ENCODE measurements at places on chromosomes 5 and 9.

- DNase-seq: no peak
Measured at GRCh38 chr5:143051244-143052058, 281.3 kb downstream of the ARHGAP26 start.

GRCh38 chr5:45017568-45017967 is 208.8 kb downstream of the MRPS30 start:
- DNase-seq: no peak

DNA sequence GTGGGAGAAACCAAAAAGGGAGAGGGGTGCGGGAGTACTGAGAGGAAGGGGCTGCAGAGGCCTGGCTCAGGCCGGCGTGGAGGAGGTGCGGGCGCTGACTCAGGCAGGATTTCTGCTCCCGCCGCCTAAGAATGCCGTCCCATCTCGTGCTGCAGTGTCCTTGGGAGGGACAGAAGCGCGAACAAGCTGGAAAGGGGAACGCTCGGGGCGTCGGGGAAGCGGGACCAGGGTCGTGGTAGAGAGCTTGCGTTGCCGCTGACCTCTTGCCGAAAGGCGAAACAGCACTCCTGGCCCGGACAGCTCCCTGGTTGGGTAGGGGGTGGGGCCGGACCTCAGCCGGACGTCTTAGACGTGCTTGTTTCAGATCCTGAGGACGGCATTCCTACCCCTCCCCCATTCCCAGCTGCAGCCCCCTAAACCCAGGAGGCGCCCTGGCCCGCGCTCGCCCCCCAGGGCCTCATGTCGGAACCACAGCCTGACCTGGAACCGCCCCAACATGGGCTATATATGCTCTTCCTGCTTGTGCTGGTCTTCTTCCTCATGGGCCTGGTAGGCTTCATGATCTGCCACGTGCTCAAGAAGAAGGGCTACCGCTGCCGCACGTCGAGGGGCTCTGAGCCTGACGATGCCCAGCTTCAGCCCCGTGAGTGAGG is 1.1 kb downstream of the RELL2 start:
- peak; percentile 82 for DNase-seq

- DNase-seq: no peak
Measured at GRCh38 chr9:136049491-136050265, 45.4 kb downstream of the NACC2 start.

DNA sequence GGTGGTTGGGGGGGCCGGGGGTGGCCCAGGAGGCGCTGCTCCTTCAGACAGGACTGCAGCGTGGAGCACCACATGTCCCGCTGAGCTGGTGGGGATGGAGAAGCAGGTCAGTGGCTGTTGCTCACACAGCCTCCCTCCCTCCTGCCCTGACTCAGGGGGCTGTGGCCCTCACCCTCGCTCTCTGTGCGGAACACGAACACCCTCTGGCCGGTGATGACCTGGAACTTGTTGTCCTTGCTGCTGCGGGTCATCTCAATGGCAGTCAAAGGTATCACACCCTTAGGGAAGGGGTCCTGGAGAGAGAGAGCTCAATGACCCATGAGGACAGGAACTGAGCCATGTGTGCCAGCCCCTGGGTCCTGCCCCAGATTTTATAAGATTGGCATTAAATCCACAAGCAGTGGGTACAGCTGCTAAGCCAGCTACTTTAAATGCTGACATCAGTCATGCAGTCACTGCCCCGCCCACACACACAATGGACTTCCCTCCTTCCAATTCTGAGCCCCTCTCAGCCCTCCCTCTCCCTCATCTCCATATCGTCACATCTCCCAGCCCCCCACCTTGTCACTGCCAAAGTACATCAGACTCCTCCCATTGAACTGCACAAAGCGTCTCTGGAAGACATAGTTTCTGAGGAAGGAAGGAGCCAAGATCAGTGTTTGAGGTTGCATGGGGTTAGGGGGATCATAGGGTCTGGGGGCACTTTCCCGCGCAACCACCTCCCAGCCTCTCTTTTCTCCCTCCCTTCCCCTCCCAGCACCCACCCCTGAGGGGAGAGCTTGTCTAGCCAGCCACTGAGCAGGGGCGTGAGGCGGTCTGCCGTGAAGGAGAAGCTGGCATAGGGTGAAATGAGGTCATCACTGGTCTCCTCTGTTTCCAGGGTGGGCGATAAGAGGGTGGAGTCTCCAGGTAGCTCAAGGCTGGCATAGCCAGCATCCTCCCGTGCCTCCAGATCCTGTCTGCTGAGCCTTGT is 8.9 kb downstream of the ARAP3 start:
- DNase-seq: no peak

DNA sequence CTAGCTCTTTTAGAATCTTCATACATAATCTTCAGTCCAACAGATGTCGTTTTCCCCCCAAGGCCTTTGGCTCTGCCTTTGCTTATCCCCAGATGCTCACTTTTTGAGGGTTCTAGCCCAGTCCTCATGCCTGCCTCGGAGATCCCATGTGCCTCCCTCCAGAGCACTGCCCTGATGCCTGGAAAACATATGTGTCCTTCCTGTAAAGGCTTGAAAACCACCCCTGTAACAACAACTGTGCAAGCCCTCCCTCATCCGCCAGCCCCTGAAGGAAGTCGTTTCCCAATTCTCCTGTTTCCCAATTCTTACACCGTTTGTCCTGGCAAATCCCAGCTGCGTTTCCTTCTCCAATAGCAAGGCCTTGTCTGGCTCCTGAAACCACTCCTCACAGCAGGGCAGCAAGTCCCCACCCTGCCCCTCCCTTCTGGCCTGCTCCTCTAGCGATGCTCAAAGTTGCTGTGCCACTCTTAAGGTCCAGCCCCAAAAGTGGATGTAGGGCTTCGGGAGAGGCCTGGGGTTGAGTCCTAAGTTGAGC is 52.2 kb downstream of the SLC36A1 start:
- DNase-seq: no peak

- DNase-seq: no peak
Measured at GRCh38 chr5:61910771-61911170, 395.2 kb upstream of the KIF2A start.

DNA sequence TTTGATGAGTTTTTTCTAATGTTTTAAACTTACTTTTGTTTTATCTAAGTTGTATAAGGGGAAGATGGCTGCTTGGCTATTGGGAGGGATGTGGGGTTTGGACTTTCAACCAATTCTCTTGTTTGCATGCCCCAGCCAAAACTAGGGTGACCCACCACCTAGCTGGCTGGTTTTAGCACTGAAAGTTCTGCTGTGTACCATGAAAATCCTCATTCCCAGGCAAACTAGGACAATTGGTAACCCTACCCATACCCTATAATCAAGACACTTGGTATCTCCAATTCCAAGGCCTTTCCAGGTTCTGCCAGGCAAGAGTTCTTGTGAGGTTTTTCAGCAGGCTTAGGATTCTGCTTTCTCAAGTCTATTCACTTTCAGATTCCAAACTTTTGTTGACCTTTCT is 13.1 kb downstream of the RAB3C start:
- no peak for DNase-seq

DNA sequence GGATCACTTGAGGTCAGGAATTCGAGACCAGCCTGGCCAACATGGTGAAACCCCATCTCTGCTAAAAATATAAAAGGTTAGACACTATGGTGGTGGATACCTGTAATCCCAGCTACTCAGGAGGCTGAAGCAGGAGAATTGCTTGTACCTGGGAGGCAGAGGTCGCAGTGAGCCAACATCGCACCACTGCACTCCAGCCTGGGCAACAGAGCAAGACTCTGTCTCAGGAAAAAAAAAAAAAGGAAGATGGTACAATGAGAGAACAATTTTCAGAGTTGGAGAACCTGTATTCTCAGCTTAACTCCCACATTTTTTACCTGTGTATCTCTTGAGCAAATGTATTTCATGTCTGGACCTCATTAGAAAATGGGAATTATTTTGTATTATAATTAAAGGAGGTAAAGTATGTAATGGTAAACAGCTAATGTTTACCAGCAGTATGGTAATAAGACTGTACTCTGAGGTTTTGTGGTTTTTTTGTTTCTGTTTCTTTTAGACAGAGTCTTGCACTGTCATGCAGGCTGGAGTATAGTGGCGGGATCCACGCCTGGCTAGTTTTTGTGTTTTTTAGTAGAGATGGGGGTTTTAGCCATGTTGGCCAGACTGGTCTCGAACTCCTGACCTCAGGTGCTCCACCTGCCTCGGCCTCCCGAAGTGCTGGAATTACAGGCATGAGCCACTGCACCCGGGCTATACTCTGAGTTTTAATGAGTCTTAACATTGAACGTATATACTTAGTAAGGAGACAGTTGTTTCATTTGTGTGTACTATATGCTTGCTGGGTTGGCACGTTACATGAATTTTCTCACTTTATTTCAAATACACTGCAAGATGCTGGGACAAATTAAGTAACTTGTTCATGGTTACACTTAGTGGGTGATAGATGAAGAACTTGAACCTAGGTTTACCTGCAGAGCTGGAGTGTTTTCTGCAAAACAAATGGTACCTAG is 16.2 kb downstream of the UHRF2 start:
- DNase-seq: no peak

- DNase-seq: no peak
Measured at GRCh38 chr5:121702682-121703081, 149.0 kb upstream of the FTMT start.

- no peak for DNase-seq
Measured at GRCh38 chr5:34903260-34903659, 12.0 kb downstream of the RAD1 start.
